H1 (cell line): ENCODE measurements at places on chromosomes 1 and 21. TPM values are rescaled to one million over a fixed set of nuclear protein-coding genes. Genes with fewer than 3 reads are reported as not detected.

The CLDN17 gene
- total RNA-seq = not detected in 2 replicates

The WDR47 gene
- 6.7 and 7.2 TPM in 2 replicates for total RNA-seq

The OR2T1 gene
- not detected in 2 replicates for total RNA-seq

The GRIK3 gene
- 3.4 and 3.7 TPM in 2 replicates for total RNA-seq
